ENCODE measurements at places on chromosomes 4 and X.

DNA sequence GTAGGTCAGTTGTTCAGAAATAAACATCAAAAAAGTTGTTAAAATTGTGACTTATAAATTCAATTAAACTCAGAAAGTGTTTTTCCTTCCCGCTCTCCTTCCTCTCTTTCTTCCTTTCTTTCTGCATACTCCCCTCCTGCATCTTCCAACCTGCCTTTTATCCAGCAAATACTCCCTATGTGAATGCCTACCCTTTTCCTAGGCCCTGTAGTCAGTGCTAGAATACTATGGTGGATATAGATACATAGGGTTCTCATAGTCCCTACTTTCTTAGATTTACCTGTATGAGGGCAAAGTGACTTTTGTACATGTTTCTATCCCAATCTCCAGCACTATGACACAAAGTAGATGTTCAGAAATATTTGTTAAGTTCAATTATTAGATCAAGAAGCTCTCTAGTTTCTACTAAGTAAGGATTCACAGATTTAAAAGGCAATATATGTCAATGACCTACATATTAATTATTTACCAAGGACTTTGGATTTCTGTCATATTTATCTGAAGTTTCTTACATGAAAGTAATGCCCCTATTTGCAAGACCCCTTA, 732 bp downstream of the SULT1E1 start:
- DNase-seq: no peak

- no peak for DNase-seq
These were observed 59.0 kb downstream of the GK start for GRCh38 chrX:30712214-30712613.

- peak; percentile 45 for DNase-seq
These were observed 58.6 kb upstream of the PAGE1 start for GRCh38 chrX:49754233-49754857.

- no peak for DNase-seq
These were observed 350.0 kb downstream of the SLC7A11 start for GRCh38 chr4:137892134-137892533.

GRCh38 chr4:55346851-55347255, 811 bp downstream of the SRD5A3 start:
- DNase-seq: no peak

GRCh38 chr4:74638689-74639088, 155.6 kb downstream of the BTC start:
- no peak for DNase-seq

- no peak for DNase-seq
These were observed 2.4 kb downstream of the SORBS2 start for GRCh38 chr4:185809533-185810071.

All from CD4-positive, alpha-beta T cell treated with Interferon alpha-2 for 1 hour (primary cell).